Stimulated activated CD8-positive, alpha-beta memory T cell treated with anti-CD3 and anti-CD28 coated beads, Interleukin-15, amount 100 ng/mL, for 48 hours (primary cell): ENCODE measurements at places on chromosomes 1 and 21.
A peak's percentile ranks its signal among the peaks of the same experiment; 100 is the strongest.

- no peak for DNase-seq
These were observed 427.7 kb upstream of the RUNX1 start for GRCh38 chr21:35476621-35477395.

GRCh38 chr1:19101244-19101643 is 108.8 kb downstream of the UBR4 start:
- no peak for DNase-seq

DNA sequence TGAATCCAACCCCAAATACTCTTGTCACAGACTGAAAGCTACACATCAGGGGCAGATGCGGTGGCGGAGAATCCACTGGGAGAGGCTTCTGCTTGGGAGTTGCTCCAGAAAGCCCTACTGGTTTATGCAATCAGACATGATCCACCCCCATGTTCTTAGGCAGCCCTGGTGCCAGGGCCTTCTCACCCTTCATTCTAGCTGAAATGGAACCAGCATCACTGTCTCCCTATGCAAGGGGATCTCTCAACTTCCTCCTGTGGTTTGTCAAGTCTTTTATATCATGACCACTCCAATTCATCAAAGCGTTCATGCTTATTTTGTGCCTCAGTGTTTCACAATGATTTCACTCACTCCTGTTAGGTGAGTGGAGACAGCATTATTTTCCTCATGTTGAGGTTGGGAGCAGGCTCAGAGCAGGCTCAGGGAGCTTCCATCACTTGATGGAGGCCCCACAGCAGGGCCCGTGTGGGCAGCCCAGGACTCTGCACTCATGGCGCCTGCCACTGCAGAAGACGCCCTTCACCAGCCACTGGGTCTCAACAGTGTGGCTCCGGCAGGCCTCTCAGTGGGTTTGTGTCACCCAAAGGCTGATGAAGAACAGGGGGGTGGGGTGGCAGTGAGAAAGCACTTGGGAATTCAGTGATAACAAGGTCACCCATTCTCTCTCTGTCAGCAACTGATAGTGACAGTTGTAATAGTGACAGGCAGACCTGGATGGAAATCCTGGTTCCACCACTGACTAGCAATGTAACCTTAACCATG is 67.1 kb downstream of the CD58 start:
- DNase-seq = no peak

- DNase-seq = no peak
These were observed 292.5 kb upstream of the SNX7 start for GRCh38 chr1:98368995-98369394.

DNA sequence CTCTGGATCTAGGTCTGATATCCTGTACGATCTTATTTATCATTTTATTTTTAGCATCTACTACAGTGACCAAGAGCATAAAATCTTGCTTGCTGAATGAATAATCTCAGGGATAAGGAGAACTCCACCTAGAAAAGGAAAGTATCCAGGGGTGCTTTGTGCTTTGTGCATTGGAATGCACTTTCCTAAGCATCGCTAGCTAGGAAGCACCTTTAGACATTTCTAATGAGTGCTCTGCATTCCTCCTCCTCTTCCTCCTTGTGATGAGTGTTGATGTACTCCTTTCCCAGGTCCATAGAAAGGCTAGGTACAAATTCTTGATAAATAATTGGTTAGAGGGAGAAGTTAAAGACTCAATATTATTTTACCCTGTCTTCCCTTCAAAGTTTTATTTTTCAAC is 31.4 kb downstream of the TCEANC2 start:
- DNase-seq = no peak

DNA sequence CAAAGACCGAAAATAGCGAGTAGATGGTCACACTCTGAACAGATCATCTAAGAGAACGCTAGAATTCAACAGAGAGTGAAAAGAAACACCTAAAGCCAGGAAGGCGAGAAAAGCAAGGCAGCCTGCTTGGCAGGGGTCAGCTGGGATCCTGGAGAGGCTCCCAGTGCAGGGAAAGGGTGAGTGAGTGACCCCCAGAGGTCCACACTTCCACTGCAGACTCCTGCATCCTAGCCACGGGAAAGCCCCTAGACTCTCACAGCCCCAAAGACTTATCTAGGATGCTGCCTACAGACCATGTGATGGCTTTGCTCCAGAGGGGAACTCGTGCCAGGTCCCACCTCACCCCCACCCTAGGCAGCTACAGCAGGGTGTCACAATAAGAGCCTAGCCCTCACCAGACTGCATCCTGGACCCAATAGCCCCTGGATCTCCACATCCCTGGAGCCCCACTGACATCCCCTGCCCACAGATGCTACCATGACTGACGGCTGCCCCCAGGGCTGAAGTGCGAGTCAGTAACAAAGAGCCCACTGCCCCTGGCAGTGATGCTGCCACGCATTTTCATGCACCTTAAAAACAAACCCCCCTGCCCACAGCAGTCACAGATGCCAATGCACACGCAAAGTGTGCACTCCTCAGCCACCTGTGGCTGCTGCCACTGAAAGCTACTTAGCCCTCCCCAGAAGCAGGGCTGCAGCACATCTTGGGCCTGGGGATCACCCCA is 62.2 kb downstream of the PSMG1 start:
- no peak for DNase-seq

DNA sequence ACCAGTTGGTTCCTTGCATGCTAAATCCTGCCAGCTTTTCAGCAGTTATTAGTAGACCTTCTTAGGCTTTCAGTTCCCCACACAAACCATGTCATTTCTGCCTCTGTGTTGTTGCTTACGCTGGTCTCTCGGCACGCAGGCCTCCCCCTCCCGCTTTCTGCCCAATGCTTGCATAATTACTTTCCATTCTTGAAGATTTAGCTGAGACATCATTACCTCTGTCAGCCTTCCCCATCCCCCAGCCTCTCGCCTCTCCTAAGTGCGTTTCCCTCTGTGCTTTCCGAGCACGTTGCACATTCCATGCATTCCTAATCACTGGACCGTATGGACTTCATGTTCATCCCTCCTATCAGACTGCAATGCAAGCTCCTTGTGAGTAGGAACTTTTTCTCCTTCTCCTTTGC is 26.8 kb downstream of the TSHB start:
- no peak for DNase-seq

- no peak for DNase-seq
These were observed 242.4 kb upstream of the LYPLAL1 start for GRCh38 chr1:218931324-218931723.

- DNase-seq = no peak
These were observed 195.8 kb downstream of the TPR start for GRCh38 chr1:186179231-186179630.

- DNase-seq = no peak
These were observed 76.1 kb upstream of the GADD45A start for GRCh38 chr1:67608661-67609576.

- DNase-seq = no peak
These were observed 108.1 kb upstream of the MAGI3 start for GRCh38 chr1:113282008-113282892.

- no peak for DNase-seq
These were observed 1.3 kb upstream of the ZBTB7B start for GRCh38 chr1:155001425-155001674.

- DNase-seq = no peak
These were observed 106.4 kb downstream of the RGL1 start for GRCh38 chr1:183911285-183911684.

DNA sequence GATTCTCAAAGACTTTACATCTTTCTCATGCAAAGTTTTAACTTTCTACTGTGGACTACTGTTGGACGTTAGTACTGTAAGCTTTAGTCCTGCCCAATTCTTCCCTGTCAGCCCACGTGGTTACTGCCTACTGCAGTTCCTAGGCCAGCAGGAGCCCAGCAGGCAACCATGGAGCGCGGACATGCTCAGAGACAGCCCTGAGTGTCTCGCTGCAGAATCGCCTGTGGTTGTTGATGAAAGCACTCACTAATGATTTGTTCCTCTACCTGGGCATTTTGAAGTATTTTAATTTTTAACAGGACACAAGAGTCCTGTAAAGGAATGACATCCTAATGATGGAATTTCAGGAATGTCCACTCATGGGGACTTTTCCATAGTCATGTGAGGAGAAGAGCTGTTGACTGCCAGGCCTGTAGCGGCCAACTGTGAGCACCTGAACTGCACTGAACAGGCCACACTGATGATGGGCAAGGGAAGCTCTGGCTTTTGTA is 44.1 kb downstream of the PGBD5 start:
- DNase-seq = no peak

DNA sequence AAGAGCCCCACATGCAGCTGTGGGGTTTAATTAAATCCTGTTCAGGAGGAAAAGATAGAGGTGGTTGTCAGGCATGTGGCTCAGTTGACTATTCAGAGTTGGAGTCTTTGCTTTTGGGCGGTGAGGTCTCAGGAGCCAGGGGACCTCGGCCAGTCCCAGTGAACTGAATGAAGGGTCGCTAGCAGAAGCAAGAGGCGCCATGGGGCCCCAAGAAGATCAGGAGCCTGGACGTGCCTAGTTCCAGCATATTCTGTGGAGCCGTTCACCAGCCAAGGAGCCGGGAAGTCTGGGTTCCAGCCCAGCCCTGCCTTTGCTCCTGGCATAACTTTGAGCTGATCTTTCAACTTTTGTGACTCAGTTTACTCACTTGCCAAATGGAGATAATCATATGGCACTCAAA is 217.7 kb upstream of the IRF2BP2 start:
- DNase-seq = no peak

DNA sequence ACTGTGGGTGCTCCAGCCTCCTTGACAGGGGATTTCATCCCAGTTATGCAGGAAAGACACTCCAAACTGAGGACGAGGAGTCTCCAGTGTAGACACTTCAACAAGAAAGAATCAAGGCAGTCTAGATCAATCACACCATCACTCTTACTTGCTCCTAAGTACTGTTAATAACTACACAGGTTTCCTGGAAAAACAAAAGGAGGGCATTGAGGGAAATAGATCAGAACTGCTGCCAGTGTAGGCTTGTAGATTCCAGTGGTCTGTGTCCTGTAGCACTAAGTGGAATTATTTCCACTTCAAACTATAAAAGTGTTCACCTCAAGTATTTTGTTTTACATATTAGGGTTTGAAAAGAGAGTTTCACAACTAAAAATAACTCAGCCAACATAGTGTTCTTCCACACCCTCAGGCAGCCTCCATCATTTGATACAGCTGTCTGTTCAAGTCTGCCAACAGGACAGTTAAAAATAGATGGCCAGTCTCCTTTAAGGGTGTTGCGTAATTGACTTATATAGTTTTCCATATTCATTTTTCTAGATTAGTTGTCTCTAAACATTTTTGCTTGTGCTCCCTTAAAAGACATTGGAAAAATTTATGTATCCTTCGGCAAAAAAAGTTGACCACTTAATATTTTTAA is 32.0 kb upstream of the AGL start:
- no peak for DNase-seq

DNA sequence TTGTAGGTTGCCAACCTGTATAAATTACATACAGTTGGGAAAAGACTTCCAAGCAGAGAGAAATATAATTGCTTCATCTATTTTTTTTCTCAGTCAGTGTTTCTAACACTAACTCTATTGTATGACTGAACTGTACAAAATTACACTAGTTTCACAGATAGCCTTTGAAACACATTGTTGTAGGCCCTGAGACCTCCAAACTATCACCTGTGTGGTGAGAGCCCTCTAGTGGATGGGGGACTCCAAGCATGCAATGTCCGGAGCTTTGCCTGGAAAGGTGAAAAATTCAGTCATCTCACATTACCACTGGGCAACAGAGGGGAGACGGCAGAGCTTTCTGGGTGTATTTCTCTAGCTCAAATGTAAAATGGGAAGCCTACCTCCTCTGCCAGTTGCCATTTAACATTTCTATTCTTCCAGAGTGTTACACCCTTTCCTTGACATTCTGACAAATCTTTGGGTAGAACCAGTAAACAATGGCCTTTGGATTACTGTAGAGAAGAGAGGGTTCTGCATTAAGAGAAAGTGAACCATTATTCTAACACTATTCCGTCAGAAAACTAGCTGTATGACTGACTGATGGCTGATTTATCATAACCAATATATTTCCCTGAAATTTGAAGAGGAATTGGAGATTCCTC is 212.2 kb downstream of the LYPLAL1 start:
- DNase-seq = peak; percentile 3

GRCh38 chr1:223038288-223039006 is 104.6 kb downstream of the TLR5 start:
- no peak for DNase-seq

- DNase-seq = no peak
These were observed 200.6 kb downstream of the PTBP2 start for GRCh38 chr1:96922181-96922580.

DNA sequence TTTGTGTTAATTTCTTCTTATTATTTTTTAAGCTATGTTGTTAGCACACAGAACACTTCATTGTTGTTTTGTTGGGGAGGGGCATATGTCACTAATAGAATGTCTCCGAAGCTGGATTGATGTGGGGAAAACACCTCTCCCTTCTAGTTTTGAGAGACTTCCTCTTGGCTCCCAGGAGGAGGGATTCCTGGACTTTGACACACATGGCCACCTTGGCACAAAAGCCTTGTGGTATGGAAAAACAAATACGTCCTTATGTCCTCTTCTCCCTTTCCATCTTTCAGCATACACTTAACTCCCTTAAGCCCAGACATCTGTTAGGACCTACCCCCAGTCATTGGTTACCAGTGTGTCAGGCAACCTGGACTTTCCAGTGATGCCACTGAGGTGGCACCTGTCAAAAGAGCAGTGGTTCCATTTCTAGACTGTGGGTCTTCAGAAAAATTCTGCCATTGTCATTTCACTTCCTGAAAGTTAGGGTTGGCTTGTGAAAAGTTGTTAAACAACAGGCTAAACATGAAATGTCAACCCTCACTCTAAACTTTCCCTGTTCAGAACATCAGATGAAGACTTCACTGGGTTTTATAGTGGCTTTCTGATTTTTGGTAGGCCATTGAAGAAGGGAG is 12.5 kb upstream of the ABCB10 start:
- no peak for DNase-seq

DNA sequence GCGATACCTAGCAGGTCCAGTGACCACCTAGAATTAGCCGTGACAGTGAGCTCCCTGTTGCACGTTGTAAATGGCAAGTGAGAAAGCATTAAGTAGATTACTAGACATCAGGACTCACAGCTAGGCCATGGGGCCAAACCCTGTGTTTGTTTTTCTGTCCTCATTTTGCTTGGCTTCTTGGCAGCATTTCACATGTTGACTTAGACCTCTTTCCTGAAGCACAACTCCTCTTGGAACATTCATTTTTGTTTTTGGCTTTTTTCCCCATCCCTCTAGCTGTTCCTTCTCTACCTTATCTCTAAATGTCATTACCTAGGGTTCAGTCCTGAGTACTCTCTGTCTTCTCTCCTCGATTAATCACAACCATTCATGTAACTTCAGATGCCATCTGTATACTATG is 16.9 kb upstream of the PTPN14 start:
- DNase-seq = no peak

- no peak for DNase-seq
These were observed 225.4 kb upstream of the NRIP1 start for GRCh38 chr21:15289896-15290841.

DNA sequence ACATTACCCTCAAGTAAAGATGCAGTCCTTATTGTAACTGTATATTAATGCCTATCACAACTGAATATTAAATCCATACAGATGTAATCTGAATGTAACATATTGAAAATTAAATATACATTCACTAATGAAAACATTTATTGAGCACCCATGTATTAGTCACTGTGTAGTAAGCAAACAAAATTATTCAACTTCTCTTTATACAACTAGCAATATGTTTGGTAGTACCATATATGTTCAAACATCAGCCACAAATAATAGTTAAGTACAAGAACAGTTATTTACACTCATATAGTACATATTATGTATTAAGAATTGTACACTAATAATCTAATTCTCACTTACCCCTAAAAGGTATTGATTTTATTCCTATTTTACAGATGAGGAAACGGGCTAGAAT is 17.9 kb downstream of the KIF14 start:
- DNase-seq = no peak
